Stimulated activated CD8-positive, alpha-beta memory T cell treated with anti-CD3 and anti-CD28 coated beads, Interleukin-4, amount 100 ng/mL, for 24 hours (primary cell): ENCODE measurements at places on chromosomes 4 and X.

DNA sequence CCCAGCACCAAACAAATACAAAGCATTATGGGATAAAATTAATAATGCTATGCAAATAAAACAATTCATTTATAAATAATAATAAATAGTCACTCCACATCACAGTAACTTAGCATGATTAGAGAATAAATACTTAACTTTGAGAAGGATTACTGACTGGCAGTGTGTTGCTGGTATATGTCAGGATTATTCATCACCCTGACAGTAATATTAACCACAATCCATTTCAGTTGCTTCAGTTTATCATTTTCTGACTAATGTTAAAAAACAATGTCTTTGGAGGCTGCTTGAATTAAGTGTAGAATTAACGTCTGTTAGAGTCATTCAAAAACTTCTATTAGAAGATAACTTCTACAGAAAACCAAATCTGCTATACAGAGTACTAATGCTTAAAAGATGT is 124.1 kb upstream of the MAB21L2 start:
- no peak for DNase-seq

GRCh38 chrX:91039777-91040176 is 394.9 kb upstream of the PABPC5 start:
- no peak for DNase-seq

DNA sequence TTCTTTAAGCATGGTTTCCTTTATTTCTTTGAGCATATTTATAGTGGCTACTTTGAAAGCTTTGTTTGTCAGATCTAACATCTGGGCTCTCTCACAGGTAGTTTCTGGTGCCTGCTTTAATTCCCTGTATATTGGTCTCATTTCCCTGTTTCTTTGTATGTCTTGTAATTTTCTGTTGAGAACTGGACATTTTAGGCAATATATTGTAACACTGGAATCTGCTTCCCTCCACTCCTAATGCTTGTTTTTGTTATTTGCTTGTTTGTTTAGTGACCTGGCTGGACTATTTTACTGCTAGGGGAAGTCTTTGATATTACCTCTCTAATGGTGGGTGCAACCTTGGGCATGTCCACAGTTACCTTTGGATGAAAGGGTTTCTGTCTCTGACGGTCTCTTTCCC is 25.0 kb downstream of the BMPR1B start:
- no peak for DNase-seq

DNA sequence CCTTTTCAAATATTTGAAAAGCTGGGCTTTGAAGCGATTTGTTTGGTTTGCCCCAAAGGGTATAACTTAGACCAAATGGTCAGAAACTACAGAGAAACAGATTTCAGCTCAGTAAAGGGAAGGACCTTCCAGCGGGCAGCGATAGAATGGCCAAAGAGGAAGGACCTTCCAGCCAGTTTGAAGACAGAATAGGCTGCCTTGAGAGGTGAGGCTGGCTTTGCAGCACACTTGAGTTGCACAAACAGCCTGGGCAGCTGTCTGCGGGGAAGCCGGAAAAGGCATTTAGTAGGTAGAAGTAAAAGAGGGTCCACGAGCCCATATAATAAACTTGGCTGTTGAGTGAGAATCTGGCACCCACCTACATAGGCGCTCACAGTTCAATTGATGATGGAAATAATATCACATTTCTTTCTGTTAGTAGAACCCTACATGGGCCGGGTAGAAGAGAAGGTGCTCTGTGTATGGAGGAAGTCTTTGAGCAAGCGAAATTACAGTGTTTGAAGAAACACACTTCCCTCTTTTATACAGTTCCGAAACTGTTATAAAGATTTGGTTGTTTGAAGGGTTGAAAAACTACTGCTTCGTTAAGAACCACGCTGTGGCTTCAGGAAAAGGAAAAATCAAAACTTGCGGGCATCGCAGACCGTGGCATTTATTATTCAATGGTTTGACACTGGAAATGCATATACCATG is 75.0 kb upstream of the SORBS2 start:
- no peak for DNase-seq

DNA sequence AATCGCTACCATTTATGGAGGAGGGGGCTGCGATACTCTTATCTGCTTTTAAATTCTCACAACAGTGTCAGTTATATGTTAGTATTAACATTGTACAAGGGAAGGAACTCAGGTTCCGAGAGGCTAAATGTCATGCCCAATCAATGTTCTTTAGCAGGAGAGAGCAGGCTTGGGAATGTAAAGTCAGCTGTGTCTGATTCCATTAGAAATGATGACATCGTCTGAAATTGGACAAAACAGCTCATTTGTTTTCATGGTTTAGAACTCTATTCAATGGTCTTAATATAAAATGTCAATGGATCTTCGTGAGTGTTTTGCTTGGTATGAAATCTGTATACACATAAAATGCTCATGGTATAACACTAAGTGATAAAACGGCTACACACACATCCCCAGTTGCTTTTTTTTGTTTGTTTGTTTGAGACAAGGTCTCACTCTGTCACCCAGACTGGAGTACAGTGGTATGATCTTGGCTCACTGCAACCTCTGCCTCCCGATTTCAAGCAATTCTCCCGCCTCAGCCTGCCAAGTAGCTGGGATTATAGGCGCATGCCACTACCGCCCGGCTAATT is 11.9 kb upstream of the SH3KBP1 start:
- DNase-seq, result no peak

DNA sequence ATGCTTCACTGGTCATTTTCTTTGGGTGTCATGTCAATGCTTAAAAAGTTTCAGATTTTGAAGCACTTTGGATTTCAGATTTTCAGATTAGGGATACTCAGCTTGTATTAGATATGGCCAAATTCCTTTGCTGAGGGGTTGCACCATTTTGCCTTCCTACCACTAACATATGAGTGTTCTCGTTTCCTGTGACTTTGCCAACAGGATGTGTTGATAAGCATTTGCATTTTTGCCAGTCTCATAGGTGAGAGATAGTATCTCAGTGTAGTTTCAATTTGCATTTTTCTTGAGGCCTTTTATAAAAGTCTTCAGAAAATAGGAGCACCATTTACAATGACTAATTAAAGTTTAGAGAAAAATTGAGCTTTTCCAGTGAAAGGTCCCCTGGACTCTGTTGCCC is 71.6 kb upstream of the CLCN4 start:
- no peak for DNase-seq

GRCh38 chr4:86688026-86688425 is 93.9 kb downstream of the PTPN13 start:
- no peak for DNase-seq

DNA sequence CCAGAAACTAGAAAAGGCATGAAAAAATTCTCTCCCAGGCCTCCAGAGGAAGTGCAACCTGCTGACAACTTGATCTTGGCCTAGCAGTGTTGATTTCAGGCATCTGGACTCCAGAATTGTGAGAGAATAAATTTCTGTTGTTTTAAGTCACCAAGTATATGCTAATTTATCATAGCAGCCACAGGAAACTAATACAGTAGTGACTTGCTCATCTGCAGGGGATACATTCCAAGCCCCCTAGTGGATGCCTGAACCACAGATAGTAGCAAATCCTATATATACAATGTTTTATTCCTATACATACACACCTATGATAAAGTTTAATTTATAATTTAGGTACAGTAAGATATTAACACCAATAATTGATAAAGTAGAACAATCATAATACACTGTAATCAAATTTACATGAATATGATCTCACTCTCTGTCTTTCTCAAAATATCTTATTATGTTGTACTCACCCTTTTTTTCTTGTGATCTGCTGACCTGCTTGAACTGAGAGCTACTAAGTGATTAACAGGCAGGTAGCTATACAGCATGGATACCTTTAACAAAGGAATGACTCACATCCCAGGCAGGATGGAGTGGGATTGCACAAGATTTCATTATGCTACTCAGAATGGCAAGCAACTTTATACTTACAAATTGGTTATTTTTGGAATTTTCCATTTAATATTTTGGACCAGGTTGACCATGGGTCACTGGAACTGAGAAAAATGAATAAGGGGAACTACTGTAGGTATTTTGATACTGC is 501.1 kb downstream of the KCNIP4 start:
- no peak for DNase-seq

GRCh38 chr4:176193126-176193525 is 2.3 kb downstream of the SPATA4 start:
- DNase-seq, result no peak

DNA sequence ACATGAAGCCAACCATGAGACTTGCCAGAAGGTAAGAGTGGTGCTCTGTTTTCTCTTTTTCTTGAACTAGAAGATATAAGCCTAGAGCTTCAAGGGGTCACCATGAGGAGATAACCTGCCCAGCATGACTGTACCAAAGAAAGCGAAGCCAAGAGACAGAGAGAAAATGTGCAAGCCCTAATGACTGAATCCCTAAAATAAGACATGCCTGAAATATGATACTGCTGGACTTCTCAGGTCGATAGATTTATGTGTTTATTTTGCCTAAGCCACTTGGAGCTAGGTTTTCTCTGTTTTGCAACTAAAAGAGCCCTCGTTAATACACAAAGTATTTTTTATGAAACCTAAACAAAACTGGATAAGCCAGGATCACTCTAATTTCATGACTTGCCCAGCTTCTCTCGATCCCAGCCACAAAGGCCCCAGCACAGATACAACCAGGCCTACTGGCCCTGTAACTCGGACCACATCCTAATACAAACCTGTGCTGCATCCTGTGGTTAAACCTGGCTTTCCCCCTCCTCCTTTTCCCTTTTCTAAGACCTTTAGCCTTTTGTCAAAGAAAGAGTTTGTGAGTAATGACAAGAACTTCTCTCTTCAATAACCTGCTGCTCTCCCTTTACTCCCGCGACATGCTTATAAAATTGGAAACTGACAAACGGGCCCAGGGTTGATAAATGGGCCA is 185.8 kb downstream of the APBB2 start:
- no peak for DNase-seq

- DNase-seq, result no peak
Measured at GRCh38 chrX:102604327-102604726, 5.0 kb downstream of the ARMCX5 start.

DNA sequence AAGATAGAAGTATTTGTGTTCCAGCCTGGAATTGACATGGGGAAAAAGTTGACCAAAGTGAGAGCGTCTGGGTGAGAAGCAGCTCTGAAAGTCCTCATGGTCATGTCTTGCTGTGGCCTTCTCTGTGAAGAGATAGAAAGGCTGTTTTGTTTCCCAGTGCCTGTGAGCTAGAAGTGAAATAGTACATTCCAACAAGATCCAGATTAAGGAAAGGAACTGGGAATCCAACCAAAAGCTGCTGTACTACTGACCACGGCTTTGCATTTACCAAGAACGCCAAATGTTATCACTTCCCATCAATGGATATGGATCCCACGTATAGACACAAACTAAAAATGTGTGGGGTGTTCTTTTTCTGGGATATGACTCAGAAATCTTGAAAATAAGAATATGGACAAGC is 51.2 kb downstream of the TENM3 start:
- no peak for DNase-seq
